ENCODE measurements at places on chromosomes 16 and 17. TPM values are rescaled to one million over a fixed set of nuclear protein-coding genes. Genes with fewer than 3 reads are reported as not detected.
A peak's percentile ranks its signal among the peaks of the same experiment; 100 is the strongest.

GRCh38 chr16:11020792-11021551 is 76.6 kb downstream of the CLEC16A start:
- H3K27ac ChIP-seq: no peak overlapping the region
- peaks cover 10% of the 10 kb centered on the region for H3K4me1 ChIP-seq
- peaks cover 16% of the 10 kb centered on the region for H3K36me3 ChIP-seq
- H3K27me3 ChIP-seq: no peaks in the 10 kb centered on the region

Gene OMG
- 16.5 TPM for total RNA-seq

GRCh38 chr16:66206363-66206762 is 160.1 kb upstream of the CDH5 start:
- H3K36me3 ChIP-seq: no peaks in the 10 kb centered on the region
- no peak for DNase-seq
- H3K27me3 ChIP-seq: no peaks in the 10 kb centered on the region
- no peak overlapping the region for H3K4me3 ChIP-seq
- no peaks in the 10 kb centered on the region for H3K4me1 ChIP-seq

DNA sequence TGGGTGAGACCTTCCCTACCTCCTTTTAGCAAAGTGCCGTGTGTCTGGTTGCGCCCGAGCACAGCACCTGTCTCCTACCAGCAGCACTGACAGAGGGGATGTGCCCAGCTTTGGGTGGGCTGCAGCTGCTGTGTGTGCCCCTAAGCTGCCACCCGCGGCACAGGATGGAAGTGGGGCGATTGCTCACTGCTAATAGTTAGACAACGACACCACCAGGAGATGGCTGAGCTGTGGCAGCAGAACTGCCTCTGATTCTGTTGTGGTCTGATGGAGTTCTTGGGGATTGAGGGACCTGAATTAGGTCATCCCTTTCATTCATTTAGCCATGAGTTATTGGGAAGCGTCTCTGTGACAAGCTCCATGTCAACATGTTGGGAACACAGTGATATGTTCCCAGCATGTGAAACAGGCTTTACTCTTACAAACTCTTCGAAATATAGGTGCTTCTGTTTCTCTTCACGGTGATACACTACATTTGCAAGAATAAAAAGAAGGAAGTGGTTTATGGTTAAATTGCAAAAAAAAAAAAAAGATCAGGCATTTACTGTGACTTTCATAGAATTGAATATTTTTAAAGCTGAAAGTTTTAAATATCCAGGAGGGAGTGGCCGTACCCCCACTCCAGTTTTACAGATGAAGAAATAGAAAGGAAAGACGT is 184.4 kb downstream of the MAF start:
- H3K27ac ChIP-seq: no peak overlapping the region
- DNase-seq: no peak
- no peak overlapping the region for H3K4me3 ChIP-seq
- H3K36me3 ChIP-seq: no peaks in the 10 kb centered on the region

GRCh38 chr16:86387468-86388440 is 122.6 kb upstream of the FOXF1 start:
- H3K27me3 ChIP-seq: peaks cover 4% of the 10 kb centered on the region
- DNase-seq: no peak
- H3K4me3 ChIP-seq: no peak overlapping the region
- peaks cover 6% of the 10 kb centered on the region for H3K4me1 ChIP-seq

Gene SLC12A3
- not detected for total RNA-seq

Gene CDH13
- 12.3 TPM for total RNA-seq

DNA sequence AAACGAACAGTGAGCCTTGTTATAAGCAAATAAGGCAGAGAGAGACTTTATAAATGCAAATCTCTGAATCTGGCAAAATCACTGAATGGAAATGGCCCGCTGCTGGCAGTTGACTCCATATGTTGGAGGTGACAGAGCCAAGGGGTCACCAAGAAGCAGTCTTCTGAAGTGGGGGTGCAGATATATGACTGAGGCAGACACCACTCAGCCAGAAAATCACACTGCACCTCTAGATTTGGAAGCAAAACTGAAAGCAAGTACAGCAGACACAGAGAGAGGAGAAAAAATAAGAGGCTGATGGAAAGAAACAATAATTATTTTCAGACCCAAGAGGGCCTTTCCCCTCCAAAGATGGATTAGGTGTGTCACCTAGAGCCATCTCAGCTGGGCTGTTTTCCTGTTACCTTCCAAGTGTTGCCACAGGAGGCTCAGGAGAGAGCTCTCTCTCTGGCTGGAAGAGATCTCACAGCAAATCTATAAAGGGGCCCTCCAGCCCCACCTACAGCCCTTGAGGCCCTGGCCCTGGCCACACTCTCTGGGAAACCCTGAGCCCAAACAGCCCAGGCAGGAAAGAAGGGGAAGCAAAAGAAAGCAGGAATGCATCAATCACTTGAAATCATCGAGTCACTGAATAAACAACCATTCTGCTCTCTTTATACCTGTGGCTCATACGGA is 585.1 kb upstream of the PSMD7 start:
- DNase-seq: no peak
- no peak overlapping the region for H3K27ac ChIP-seq
- no peak overlapping the region for H3K4me3 ChIP-seq
- H3K36me3 ChIP-seq: no peaks in the 10 kb centered on the region

DNA sequence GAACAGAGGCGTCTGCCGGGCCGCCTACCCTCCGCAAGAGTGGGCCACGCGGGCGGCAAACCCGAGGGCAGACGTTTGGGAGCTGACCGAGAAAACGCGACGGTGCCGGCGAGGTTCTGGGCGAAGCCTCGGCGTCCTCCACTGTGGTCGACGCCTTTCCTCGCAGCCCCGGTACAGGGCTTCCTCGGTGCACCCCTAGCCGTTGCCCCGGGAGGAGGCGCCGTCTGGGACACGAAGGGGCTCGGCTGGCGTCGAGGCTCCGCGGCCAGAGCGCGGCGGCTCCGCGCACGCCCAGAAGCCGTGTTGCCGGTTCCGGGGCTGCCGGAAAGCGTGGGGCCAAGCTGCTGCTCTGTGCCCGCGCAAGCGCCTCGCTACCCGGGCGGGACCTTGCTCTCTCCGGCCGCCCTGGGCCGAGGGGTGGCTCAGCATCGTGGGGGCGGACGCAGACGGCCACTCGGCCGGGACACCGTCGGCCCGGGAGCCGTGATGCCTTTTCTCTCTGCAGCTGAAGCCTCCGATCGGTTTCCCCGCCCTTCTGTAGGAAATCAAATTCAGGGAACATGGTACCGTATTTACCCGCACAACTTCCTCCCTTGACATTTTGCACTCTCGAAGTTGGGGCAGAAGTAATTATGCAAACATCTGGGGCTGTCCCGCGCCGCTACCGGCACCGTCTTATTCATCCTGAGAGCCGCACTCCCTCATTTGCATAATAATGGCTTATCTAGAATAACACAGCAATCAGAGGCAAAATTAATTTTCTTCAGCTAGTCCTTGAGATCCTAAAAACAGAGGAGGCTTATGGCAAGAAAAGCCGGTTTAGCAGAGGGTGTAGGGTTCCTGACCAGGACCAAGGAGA is 7.3 kb upstream of the CBX8 start:
- DNase-seq: peak; percentile 50
- H3K27me3 ChIP-seq: peaks cover 93% of the 10 kb centered on the region
- no peak overlapping the region for H3K4me3 ChIP-seq
- H3K36me3 ChIP-seq: no peaks in the 10 kb centered on the region
- no peaks in the 10 kb centered on the region for H3K4me1 ChIP-seq
- H3K27ac ChIP-seq: no peak overlapping the region

- H3K27me3 ChIP-seq: peaks cover 8% of the 10 kb centered on the region
- H3K4me1 ChIP-seq: peaks cover 4% of the 10 kb centered on the region
- no peak for DNase-seq
- H3K4me3 ChIP-seq: no peak overlapping the region
- no peaks in the 10 kb centered on the region for H3K36me3 ChIP-seq
These were observed 194.3 kb upstream of the RPL38 start for GRCh38 chr17:74009056-74009625.

Gene NPIPA7
- 10.5 TPM for total RNA-seq

Gene CES3
- total RNA-seq: 2.6 TPM

DNA sequence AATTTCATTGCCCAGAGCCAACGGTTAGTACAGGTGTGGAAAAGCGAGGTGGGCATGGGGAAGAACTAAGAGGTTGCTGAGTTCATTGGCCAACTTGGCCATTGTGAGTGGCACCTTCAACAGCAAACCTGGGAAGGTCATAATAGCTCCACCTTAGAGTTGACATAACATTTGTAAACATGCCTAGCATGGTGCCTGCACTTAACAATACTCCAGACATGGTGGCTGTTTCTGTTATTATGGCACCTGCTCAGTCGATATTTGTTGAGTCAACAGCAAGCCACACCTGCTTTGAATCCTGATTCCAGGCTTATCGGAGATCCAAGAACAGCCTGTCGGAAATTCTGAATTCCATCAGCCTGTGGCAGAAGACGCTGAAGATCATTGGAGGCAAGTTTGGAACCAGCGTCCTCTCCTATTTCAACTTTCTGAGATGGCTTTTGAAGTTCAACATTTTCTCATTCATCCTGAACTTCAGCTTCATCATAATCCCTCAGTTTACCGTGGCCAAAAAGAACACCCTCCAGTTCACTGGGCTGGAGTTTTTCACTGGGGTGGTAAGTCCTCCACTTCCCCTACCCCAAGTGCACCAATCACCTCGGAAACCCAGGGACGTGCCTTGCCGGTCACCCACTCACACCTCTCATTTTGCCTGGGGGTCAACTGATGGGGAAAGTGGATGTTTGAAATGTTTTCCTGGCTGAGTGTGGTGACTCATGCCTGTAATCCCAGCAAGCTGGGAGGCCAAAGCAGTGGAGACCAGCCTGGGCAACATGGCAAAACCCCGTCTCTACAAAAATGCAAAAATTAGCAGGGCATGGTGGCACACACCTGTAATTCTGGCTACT is 46.0 kb downstream of the TMC5 start:
- H3K4me1 ChIP-seq: no peaks in the 10 kb centered on the region
- no peak overlapping the region for H3K4me3 ChIP-seq
- no peaks in the 10 kb centered on the region for H3K36me3 ChIP-seq
- H3K27ac ChIP-seq: no peak overlapping the region
- no peak for DNase-seq
- H3K27me3 ChIP-seq: no peaks in the 10 kb centered on the region

Gene DYNLRB2
- 20.9 TPM for total RNA-seq

GRCh38 chr17:69451416-69452394 is 37.2 kb downstream of the MAP2K6 start:
- no peaks in the 10 kb centered on the region for H3K4me1 ChIP-seq
- H3K4me3 ChIP-seq: no peak overlapping the region
- H3K36me3 ChIP-seq: no peaks in the 10 kb centered on the region

Gene HBA2
- total RNA-seq: 671 TPM

DNA sequence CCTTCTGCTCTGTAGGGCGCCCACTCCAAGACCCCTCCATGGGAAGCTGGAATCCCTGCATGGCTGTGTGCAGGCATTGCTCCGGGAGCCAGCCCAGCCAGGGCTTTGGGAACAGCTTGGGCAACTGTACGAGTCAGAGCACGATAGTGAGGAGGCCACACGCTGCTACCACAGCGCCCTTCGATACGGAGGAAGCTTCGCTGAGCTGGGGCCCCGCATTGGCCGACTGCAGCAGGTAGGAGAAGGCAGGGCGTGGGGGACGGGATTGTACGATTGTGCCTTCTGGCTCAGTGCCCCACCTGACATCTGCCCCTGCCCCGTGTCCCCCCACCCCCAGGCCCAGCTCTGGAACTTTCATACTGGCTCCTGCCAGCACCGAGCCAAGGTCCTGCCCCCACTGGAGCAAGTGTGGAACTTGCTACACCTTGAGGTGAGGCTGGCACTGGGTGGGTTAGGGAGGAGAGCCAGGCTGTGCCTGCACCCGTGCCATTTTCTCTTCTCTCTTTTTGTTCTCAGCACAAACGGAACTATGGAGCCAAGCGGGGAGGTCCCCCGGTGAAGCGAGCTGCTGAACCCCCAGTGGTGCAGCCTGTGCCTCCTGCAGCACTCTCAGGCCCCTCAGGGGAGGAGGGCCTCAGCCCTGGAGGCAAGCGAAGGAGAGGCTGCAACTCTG is 8.7 kb upstream of the TMEM88 start:
- H3K27me3 ChIP-seq: no peaks in the 10 kb centered on the region
- no peaks in the 10 kb centered on the region for H3K4me1 ChIP-seq
- peaks cover 8% of the 10 kb centered on the region for H3K36me3 ChIP-seq
- DNase-seq: no peak

DNA sequence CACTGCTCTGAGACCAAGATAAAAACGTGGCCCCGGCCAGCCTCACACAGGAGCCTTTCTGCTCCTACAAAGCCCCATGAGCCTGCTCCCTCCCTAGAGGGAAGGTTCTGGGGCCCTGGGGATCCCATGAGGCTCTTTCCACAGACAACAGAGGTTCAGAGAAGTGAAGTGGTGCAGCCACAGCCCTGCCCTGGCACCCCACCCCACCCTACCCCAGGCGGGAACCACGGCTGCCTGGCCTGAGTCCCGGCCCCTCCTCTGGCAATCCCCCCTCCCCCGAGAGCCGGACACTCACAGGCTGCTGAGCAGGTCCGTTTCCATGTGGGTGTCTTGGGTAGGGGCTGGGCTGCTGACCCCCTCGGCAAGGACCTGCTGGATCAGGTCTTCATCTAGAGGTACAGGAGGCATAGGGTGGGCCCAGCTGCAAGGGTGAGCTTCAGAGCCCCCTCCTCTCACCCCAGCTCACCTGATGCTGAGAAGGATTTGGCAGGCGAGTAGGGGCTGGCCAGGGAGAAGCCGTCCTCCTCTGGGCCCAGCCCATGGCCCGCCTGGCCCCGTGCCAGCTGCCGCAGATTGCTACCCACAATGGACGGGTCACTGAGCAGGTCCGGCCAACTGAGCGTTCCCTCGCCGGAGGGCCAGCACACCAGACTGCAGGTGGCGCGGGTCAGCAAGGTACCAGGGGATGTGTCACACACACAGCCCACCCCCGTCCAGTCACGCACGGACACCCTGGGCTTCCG is 38.7 kb downstream of the PKD1 start:
- no peaks in the 10 kb centered on the region for H3K27me3 ChIP-seq
- H3K36me3 ChIP-seq: peaks cover 56% of the 10 kb centered on the region
- H3K4me1 ChIP-seq: peaks cover 1% of the 10 kb centered on the region
- no peak overlapping the region for H3K27ac ChIP-seq
- H3K4me3 ChIP-seq: no peak overlapping the region
- DNase-seq: no peak

Gene CDRT4
- total RNA-seq: 8.6 TPM

DNA sequence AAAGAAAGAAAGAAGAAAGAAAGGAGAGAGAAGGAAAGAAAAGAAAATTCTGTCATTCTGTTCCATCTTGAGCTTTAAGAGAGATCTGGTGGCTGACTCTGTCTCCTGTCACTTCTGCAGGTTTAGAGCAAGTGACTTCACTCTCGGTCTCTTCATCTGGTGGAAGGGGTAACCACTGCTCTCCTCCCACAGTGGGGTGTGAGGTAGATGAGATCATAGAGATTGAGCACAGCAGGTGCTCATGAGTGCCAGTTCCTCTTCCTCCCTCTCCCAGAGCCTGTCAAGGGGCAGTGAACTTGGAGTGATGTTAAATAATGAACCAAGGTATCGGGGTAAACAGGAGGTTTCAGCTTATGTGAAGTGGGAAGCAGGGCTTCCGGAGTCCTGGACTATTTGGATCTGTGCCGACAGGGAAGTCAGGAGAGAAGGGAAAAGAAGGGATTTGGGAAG is 47.7 kb downstream of the BEAN1 start:
- DNase-seq: no peak
- H3K4me1 ChIP-seq: no peaks in the 10 kb centered on the region
- no peak overlapping the region for H3K27ac ChIP-seq
- H3K36me3 ChIP-seq: no peaks in the 10 kb centered on the region
- no peak overlapping the region for H3K4me3 ChIP-seq

Data from lung (tissue), 17 donors.